ENCODE measurements at places on chromosomes 1 and 21. TPM values are rescaled to one million over a fixed set of nuclear protein-coding genes. Genes with fewer than 3 reads are reported as not detected.
A peak's percentile ranks its signal among the peaks of the same experiment; 100 is the strongest.

DNA sequence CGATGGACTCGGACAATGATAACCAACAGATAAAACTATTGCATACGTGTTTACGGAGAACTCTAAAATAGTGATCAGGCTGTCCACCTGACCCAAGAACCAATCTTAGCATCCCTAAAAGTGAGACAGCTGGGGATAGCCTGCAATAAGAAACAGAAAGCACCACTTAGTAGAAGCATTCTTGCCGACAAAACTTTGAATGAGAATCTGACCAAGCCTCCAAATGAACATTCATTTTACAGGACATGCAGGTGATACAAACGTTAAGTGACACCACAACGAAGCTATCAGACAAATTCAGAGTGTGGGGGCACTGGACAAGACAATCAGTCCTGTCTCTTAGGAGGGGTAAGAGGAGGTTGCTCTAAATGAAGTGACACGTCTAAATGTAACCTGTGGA lies 1.2 kb downstream of the PSMG1 start:
- no peak for DNase-seq

GRCh38 chr1:53669621-53670191 lies 69.3 kb downstream of the GLIS1 start:
- peak; percentile 79 for DNase-seq

DNA sequence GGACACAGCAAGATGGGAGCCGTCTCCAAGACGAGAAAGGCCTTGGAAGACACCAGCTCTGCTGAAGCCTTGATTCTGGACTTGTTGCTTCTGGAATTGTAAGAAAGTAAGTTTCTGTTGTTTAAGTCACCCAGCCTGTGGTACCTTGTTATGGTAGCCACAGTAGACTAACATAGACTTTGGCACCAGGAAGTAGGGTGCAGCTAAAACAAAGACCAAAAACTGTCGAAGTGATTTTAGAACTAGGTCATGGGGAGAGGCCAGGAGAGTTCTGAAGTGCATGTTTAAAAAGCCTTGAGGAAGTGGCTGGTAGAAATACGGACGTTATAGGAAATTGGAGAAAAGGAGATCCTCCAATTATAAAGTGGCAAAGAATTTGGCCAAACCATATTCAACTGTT lies 28.5 kb downstream of the ZNF496 start:
- no peak for DNase-seq

DNA sequence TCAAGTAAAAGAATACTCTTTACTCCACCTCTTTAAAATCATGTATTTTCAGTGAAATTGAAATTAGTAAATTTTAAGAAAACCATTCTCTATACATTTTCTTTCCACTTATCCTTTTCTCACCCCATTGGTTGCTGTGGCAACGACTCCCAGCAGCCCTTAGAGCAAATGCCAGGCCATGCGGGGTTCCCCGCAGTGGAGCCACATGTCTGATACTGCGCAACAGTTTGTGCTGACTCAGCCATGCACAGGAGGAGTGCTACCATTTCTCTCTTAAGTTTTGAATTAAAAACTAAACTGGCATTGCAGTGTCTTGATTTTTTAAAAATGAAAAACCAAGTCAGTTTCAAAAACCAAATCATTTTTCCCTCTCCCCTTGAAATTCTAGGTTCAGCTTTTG lies 214.1 kb upstream of the L1TD1 start:
- DNase-seq: peak; percentile 36

DNA sequence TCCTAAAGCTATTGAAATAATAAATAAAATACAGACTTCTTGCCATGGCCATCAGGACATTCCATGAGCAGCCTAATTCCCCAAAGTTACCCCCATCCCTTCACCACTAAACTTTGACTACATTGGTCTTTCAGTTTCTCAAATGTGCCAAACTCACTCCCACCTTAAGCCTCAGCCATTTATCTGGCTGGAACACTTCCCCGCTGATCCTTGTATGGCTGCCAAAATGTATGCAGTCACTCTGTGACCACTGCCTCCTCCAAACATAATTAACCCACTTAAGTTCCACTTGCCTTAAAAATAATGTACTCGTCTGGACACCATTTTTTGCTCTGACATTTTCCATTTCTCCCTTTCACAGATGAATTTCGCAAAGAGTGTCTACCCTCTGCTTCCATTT lies 407.4 kb downstream of the NTNG1 start:
- DNase-seq: no peak

- DNase-seq: peak; percentile 9
Observed at GRCh38 chr1:72037745-72038343, 244.5 kb downstream of the NEGR1 start.

DNA sequence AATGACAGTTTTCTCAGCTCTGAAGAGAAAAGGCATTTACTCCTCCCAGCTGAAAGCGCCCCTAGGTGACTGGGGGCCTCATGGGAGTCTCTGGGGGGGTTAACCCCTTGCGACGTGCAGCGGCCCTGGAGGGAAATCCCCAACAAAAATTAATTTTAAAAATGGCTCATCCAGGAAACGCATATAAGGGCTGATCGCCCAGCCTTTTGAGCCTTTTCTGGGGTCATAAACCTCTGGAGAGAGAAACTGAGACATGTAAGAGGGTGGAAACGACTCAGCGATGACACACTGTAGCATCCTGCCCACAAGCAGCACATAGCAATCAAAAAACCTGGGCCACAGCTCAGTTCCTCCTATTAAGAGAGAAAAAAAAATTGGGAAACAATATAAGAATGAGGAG lies 20.4 kb upstream of the HPDL start:
- DNase-seq: peak; percentile 76

Gene VANGL2
- total RNA-seq: under 0.01 TPM

Gene ALPL
- 8.0 TPM for total RNA-seq

Gene CIART
- 16.3 TPM for total RNA-seq

Gene STIL
- total RNA-seq: 4.0 TPM
